ENCODE measurements at places on chromosomes 6 and 20.
A peak's percentile ranks its signal among the peaks of the same experiment; 100 is the strongest.

DNA sequence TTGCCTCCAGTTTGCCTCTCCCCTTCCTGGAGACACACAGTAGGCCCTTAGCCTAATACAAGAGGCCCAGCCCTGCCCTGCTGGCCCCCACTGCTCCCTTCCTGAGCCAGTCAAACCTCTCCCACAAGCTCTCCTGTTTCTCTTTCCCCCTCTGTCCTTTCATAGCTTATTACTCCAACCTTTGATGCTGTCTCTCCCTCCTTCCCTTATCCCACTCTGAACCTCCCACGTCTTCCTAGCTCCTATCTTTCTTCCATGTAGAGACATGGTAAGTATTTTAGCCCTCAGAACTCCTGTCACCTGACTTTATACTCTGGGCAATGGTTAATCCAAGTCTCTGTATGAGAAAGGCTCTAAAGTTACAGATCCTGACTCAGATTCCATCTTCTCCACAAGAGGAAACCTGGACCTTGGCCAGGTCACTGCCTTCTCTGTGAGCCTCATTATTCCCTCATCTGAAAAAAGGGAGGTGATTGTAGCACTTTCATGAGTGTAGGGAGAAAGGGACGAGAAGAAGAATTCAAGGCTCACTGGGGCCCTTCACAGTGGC, 6.7 kb downstream of the TGIF2 start:
- no peak for DNase-seq

DNA sequence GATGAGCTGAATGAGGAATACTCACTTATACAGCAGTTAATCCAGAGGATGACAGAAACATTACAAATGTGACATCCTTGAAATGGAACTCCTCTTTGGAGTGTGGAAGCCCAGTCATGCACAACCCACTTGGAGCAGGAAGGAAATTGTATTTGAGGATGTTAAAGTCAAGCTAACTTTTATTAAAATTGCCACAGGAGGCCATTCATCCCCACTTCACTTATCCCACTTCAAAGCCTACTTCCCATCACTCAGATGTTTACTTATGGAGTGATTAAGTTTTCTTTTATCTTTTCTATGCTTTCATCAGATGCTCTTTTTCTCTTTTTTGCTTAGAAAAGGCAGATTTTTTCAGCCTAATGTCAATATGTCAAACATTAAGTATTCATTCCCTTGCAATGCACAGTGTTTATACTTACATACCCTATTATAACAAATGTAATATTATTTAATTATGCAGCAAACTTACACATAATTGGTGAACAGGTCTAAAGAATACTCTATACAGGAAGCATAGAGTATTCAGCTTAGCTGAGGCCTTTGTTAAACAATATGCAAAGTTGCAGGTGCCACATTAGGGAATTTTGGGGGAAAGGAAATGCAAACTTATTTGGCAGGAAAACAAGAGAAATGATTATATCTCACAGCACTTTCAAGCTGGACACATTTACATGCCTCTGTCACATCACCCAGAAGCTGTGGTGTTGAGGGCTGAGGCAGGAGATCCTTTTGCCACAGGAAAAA, 148.9 kb downstream of the KHDC1L start:
- DNase-seq: no peak

DNA sequence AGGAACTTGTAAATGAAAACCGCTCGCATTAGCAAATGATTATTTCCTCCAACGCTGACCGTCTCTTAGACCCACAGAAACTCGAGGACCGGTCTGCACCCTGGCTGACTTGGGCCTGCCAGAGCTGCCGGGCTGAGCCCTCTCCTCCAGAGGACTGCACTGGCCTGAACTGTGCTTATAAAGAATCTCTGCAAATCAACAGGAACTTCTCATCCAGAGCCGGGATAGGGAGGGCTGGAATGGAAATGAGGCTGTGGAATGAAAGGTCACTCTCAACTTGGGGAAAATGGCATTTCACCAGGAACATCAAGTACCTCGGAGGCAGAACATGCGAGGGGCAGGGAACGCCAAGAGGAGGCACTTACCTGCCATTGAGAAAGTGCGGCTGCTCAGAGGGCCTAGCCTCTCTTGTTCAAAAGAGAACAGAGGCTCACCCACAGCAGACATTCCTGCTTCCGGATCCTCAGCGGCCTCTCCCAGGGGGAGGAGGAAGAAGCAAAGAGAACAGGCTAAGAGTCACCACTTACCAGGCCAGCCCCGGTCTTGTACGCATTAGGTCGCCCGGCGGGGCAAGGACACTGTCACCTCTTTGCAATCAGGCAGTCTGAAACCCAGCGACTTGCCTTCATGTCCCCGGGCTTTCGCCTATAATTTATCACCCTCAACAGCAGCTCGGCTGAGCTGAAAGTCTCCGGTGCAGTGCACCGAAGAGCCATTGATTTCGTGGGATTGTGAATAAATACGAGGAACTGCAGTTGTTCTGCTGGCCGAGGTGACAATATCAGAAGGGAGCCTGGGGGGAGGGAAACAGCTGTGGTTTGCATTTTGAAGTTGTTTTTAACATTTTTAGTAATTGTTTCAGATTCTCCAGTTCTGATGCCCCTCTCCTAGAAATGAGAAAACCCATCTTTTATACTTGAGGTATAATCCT, 37.6 kb downstream of the ZMYND8 start:
- DNase-seq: peak; percentile 59

- no peak for DNase-seq
Measured at GRCh38 chr6:99641270-99641669, 34.6 kb downstream of the PRDM13 start.

- no peak for DNase-seq
Measured at GRCh38 chr20:41038149-41038877, 9.7 kb downstream of the TOP1 start.

DNA sequence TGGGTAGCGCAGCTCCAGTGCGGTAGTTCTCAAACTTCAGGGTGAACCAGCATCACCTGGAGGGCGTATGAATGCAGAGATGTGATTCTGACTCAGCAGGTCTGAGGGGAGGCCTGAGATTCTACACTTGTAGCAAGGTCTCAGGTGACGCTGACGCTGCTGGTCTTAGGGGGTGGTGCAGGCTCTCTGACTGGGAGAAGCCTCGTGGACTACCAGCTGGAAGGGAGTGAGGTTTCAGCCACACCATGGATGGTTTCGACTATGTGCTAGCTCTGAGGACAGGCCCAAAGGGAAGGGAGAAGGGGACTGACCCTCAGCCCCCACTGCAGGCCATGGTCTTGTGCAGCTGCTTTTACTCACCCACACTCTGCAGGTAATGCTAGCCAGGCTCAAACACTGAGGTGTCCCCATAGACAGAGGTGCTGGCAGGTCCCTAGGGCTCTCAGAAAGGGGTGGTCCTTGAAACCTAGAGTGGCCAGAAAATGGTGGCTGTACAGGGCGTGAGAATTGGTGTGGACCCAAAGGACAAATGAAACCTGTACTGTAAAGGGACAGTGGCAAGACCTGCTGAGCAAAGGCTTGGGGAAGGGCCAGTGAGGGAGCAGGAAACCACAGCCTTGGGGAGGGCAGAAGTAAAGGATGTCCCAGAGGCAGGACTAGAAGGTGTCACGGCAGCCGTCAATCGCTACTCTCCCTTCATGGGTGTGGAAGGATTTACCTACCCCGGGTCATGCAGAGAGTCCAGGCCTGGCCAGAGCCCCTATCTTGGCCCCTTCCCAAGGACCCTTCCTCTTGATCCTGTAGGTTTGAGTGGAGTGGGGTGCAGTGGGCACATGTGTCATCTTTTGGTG, 52.7 kb downstream of the EBF4 start:
- no peak for DNase-seq

GRCh38 chr20:16455324-16455723, 117.9 kb downstream of the KIF16B start:
- DNase-seq: no peak

GRCh38 chr6:134372603-134373281, 54.8 kb upstream of the SGK1 start:
- no peak for DNase-seq

DNA sequence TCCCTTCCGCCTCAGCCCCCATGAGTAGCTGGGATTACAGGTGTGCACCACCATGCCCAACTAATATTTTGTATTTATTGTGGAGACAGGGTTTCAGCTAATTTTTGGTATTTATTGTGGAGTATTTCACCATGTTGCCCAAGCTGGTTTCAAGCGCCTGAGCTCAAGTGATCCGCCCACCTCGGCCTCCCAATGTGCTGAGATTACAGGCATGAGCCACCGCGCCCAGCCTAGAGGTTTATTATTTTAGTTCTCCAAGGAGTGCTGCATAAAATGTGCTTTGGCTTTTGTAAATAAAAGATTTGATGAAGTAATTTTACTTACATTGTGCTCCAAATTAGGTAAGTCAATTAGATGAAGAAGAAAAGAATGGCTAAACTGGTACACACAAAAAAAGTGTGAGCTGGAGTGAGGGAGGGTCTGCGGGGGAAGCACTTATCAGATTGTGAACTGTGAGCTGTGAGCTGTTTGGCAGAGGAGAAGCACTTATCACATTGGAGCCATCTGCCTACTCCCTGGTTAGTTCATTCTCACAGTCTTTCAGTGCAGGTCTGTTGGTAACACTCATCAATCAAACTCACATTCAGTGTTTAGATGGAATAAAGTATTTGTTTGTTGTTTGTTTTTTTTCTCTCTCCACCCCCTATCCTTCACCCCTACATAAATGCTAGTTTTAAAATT, 398.0 kb downstream of the EPHA7 start:
- DNase-seq: no peak

DNA sequence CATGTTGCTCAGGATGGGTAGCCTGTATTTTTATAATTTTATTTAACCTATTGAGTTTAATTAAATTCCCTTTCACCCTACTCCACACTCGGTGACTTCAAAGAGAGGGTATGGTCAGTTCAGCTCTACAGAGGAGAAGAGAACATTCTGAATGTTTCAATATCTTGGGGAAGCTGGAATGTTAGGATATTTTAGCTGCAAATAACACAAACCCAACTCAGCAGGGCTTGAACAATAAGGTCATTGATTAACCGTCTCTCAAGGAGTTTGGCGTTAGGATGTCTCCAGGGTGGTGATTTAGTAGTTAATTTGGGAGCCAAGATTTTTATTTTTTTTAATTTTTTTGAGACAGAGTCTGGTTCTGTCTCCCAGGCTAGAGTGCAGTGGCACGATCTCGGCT, 143.6 kb upstream of the SALL4 start:
- no peak for DNase-seq

GRCh38 chr6:115890238-115890637, 170.5 kb downstream of the FRK start:
- DNase-seq: no peak

DNA sequence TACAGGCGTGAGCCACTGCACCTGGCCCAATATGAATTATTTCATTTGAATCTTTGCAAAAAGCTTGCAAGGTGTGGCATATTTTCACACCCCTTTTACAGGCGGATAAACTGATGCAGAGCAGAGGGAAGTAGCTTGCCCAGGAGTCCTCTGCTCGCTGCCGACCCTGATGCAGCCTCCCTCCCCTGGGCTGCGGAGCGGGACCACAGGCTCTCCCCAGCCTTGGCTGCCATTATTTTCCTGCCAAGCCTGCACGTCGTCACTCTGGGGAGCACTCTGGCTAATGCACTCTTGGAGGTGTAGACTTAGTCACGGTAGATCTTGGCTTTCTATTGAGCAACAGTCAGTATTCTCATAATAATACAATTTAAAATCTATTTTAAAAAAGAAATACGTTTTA, 34.8 kb upstream of the DACT2 start:
- no peak for DNase-seq

- no peak for DNase-seq
Measured at GRCh38 chr6:12421596-12421995, 131.4 kb downstream of the EDN1 start.

DNA sequence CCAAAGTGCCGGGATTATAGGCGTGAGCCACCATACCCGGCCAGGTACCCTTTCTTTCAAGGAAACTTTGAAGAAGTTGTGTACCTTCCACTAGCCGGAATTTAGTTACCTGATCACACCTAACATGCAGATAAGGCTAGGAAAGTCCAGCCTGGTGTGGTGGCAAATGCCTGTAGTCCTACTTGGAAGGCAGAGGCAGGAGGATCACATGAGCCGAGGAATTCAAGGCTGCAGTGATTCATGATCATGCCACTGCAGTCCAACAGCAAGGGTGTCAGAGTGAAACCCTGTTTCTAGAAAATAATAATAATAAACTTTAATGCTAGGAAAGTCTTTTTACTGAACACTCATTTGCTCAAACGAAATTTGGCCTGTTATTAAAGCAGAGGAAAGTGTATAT, 21.0 kb downstream of the NFYA start:
- no peak for DNase-seq

Data from pancreas (tissue), 10 donors.